ENCODE measurements at places on chromosomes 2 and 18.

DNA sequence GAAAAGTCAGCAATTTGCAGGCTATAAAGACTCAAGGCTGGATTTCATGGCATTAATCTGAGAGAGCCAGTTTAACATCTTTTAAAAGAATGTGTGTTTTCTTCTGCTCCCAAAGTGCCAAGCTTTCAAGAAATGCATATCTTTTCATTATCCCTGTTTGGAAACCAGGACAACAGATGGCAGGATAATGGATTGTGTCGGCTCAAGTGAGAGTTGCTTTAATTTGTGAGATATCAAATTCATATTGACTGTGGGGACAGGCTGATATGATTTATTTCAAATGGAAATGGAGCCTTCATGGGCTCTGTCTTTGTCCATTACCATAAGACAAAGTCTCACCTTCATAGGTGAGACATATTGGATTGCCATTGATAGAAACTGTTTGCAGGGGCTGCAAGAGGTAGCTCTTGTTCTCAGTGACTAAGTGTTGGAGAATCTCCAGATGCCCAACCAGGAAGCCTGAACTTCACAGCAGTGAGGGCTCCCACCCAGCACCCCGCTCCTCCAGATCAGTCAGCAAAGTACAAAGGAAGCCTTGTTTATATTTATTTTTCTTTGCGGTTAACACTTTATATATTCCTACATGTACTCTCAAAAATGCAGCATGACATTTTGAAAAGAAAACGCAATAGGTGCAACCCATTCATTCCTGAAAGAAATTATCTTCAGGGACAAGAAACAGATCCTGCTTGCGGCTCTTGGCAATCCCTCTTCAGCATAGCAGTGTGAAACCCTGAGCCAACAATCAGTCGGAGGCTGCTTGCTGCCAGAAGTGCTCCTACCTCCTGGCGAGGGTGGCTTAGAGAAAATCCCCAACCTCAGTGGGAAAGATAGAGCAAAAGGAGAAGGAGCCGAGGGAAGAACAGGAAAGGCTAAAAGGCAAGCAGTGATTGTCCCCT, 65.8 kb upstream of the ATL2 start:
- peak; percentile 23 for DNase-seq

DNA sequence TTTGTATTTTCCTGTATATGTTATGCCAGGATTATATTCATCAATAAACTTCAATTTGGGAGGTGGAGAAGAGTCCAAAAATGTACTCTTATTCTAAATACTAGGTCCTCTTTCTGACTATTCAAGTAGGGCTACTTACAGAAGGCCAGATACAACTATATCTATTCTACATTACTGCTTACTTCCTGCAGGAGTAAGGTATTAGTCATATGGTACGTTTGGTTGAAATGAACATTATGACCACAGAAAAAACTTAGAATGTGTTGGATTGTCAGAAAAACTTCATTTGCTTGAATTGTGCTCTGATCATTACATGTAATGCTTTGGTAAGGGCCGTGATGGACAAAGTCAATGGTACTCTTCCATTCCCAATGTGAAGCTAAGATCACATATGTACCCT, 35.0 kb downstream of the STAT4 start:
- peak; percentile 9 for DNase-seq

DNA sequence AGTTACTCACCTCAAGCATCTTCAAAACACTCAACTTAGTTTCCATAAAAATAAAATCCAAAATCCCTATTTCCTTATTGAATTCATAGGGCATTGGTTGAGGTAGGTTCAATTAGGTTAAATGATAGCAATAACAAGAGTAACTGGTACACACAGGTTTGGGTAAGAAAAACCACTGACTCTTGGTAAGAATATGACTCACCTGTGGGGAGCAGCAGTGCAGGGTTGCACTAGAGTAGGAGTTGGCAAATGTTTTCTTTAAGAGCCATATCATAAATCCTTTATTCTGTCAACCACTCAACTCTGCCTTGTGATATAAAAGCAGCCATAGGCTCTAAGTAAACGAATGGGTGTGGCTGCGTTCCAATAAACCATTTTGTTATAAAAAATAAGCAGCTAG, 71.4 kb upstream of the CDH20 start:
- no peak for DNase-seq

DNA sequence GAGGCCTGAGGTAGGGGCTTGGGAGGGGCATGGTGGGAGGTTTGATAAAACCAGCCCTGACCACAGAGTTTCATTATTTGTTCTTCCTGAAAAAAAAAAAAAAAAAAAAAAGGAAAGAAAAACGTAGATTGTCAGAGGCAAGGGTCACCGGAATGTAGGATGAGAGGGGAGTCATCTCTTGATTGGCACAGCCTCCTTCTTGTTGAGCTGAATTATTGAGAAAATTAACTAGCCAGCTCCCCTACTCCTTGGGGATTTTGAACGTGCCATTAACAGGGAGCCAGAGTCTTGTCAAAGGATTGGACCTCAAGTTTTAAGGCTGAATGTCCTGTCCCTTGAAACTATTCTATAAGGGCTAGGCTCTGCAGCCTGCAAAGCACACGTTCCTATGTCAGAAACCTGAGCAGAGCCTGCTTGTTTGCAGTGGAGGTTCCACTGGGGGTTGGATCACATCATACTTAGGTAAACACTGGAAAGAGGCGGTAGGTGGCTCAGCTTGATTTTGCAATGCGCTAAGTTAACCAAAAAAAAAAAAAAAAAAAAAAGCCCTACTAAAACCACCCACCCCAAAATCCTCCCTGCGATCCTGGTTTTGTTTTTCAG, 2.3 kb downstream of the INHBB start:
- no peak for DNase-seq

- DNase-seq: peak; percentile 53
These were observed 123.0 kb upstream of the CCDC150 start for GRCh38 chr2:196516564-196516963.

DNA sequence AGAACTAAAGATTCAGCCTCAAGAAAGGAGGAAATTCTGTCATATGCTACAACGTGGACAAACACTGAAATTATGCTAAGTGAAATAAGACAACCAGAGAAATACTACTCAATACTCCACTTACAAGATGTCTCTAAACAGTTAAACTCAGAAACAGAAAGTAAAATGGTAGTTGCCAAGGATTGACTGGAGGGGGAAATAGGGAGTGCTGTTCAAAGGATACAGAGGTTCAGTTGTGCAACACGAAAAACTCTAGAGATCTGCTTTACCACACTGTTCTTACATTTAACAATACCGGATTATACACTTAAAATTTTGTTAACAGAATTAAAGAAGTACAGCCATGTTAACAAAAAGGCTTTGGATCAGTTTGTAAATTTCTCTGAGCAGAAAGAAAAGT, 39.8 kb upstream of the C2orf15 start:
- DNase-seq: peak; percentile 54

- no peak for DNase-seq
These were observed 1006.6 kb upstream of the POU3F3 start for GRCh38 chr2:103847276-103847675.

GRCh38 chr18:60067426-60068210, 167.8 kb downstream of the PMAIP1 start:
- peak; percentile 5 for DNase-seq

- peak; percentile 5 for DNase-seq
These were observed 313.8 kb downstream of the RIT2 start for GRCh38 chr18:42801706-42802105.

- DNase-seq: peak; percentile 46
These were observed 72.0 kb downstream of the ARMC9 start for GRCh38 chr2:231270221-231271114.

DNA sequence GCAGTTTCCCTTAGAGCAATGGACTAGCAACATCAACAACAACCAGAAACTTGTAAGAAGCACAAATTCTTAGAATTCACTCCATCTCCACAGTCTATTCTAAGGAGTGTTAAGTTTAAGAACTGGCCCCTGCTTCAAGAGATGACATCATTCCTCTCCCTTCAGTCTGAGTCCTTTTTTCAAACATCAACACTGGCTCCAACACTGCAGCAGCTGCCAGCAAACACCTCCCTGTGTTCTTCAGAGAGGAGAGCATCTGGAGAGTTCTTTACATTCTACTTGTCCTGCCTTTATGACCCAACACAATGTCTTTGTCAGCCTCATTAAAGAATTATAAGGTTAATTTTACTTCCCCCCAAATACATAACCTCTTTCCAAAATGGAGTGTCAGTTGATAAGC, 122.3 kb downstream of the HNMT start:
- peak; percentile 23 for DNase-seq

DNA sequence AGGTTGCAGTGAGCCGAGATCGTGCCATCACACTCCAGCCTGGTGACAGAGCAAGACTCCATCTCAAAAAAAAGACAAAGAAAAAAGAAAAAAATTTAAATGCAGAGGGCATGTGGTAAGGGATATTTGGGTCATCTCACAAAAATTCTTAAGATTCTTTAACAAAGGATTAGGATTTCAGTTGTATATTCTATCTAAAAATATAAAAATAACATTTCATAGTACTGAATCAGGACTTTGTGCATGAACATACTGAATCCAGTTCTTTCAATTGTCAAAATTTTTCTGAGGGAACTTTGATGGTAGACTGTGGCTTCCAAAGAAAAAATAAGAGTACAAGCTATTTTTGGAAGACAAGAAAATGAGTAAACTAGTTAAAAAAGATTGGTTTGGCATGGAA, 6.5 kb upstream of the PPP3R1 start:
- DNase-seq: no peak

Measured in fibroblast of mammary gland (primary cell).